ENCODE measurements at places on chromosomes 6 and 20.

- DNase-seq: no peak
These were observed 92.1 kb downstream of the CRYBG1 start for GRCh38 chr6:106452628-106453027.

- DNase-seq: no peak
These were observed 386.5 kb upstream of the ID4 start for GRCh38 chr6:19450651-19451050.

DNA sequence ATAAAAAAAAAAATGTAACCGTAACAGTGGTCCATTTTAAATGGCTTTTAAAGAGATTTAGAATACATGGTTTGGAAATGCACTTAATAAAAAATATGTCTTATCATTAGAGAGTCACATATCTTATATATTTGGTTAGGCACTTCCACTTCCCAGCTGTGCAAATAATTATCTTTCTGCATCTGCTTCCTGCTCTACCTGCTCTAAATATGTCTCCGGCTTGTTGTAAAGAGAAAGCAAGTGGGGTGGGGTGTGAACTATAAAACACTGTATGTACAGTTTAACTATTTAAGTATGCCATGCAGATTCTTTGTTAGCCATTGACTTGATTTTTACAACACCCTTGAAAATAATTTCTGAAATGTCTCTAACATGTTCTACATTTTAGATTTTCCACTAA is 106.3 kb downstream of the NKAIN2 start:
- DNase-seq: peak; percentile 85

DNA sequence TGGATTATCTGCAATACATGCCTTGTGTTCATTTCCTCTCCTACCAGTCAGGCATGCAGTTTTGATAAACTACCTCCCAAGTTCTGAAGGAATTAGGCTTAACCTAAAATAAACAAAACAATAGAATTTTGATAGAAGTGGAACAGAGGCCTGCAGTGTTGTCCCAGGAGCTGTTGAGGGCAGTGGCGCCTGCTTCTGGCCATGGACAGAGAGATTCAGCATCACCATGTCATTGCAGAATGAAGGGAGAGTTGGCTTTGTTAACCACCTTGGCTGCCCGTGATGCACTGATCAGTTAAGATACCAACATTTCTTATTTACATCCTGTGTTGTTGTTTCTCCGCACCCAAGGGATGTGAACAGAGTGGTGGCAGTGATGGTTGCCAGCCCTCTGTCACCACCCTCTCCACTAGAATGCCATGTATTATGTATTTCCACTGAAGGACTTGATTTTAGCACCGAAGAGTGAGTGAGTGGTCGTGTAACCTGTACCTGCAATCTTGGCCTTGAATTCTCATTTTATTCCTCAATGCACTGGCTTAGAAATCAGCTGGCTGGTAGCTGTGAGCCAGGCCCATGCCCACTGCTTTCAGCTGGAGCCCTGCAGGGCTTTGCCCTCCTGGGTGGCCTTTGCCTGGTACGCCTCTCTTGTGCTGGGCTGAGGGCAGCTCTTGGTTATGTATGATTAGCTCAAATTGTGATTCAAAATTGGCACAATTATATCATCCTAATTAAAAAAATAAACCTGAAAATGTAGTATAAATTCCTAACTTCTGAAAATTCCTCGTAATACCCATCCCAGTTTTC is 56.5 kb downstream of the SHLD1 start:
- no peak for DNase-seq

DNA sequence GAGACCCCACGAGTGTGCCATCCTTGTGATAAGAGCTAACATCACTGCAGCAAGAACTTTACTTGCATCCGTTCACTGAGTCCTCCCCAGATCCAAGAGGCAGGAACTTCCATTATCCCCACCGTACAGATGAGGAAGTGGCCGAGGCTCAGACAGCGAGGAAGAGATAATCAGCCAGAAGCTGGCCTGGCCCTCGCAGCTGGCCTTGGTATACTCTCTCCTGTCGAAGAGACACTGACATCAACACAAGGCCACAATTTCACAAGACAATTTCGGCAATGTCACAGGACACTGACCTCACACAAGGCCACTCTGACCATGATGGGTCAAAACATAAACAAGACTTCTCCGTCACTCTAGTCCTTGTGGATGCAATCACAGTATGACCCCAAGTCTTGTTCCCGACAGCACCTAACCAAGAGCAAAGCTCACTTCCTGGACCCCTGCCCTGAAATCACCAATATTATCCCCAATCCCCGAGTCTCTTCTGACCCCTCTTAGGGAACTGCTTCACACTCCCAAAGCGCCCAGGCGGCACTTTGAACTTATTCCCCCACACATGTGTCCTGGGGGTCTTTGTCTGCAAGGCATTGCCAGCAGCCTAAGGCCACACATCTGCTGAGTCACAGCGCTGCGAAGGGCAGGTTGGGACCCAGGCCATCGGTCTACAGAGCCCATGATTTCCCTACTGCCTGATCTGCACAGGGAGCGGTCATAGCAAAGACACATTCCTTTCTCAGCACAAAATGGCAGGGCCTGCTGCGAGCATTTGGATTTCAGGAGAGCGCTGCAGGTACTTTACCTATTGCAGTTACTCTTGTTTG is 14.8 kb upstream of the VAPB start:
- no peak for DNase-seq

GRCh38 chr6:15410752-15411151 is 164.9 kb downstream of the JARID2 start:
- no peak for DNase-seq

DNA sequence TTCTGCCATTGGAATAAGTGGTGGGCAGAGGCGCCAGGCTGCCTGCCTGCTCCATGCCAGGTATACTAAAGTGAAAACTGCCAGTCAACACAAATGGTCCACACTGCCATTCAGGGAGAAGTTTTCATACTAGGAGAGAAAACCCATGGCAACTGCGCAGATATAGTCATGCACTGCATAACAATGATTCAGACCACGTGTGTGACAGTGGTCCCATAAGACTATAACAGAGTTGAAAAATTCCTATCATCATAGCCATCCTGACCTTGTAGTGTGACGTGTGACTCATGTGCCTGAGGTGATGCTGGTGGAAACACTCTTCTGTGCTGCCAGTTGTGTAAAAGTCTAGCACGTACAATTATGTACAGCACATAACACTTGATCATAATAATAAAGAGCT is 25.1 kb downstream of the ZC3H12D start:
- no peak for DNase-seq

- DNase-seq: no peak
These were observed 43.6 kb downstream of the NTSR1 start for GRCh38 chr20:62752181-62752670.

- no peak for DNase-seq
These were observed 4.6 kb downstream of the PTPRK start for GRCh38 chr6:128515550-128516513.

- peak; percentile 85 for DNase-seq
These were observed 168.7 kb upstream of the PRSS16 start for GRCh38 chr6:27078734-27079357.

DNA sequence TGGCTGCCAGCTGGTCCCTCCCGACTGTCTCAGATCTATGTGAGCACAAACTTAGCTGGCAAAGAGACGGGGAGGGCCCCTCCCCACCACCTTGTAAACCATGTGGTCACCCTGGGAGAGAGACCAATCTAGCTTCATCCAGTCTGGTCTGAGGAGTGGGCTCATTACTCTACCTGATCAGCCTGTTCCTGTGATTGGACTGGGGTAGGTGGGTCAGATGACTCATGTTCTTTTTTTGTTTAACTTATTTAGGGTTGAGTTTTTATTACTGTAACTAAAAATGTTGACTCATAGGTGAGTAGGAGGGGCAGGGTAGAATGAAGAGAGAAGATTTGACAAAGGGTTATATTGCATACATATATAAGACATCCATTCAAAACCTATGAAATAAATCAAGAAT is 4.7 kb downstream of the GSTA4 start:
- DNase-seq: no peak

DNA sequence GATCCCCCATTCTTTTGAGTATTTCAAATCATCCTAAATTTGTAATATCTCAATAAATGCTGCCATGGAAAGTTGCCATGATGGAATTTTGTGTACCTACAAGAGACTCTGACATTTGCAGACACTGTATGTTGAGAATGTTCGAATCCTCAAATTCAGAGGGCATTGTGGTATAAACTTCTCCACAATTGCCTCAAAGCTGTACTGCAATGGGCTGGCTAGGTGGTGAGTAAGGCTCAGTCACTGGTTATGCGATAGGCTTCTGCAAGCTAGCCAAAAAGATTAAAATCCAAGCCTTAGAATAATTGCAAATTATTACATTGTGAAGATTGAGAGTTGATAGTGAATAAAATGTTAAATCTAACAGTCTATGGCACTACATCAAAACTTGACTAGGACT is 130.2 kb upstream of the CEP162 start:
- DNase-seq: no peak

DNA sequence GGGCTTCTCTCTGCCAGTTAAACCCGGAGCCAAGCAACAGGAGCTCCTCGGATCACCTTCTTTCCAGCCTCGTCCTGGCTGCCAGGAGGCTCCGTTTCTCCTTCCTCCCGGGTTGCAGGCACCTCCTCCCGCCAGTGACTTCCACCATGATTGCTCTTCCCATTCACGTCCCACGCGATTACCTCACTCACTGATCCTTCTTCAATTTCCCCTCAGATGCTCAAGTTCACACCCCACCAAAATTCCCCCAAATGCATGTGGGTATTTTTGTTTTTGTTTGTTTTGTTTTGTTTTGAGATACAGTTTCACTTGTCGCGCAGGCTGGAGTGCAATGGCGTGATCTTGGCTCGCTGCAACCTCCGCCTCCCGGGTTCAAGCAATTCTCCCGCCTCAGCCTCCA is 25.1 kb downstream of the KCNQ2 start:
- DNase-seq: no peak

GRCh38 chr20:57614490-57615444 is 5.5 kb downstream of the ZBP1 start:
- no peak for DNase-seq

DNA sequence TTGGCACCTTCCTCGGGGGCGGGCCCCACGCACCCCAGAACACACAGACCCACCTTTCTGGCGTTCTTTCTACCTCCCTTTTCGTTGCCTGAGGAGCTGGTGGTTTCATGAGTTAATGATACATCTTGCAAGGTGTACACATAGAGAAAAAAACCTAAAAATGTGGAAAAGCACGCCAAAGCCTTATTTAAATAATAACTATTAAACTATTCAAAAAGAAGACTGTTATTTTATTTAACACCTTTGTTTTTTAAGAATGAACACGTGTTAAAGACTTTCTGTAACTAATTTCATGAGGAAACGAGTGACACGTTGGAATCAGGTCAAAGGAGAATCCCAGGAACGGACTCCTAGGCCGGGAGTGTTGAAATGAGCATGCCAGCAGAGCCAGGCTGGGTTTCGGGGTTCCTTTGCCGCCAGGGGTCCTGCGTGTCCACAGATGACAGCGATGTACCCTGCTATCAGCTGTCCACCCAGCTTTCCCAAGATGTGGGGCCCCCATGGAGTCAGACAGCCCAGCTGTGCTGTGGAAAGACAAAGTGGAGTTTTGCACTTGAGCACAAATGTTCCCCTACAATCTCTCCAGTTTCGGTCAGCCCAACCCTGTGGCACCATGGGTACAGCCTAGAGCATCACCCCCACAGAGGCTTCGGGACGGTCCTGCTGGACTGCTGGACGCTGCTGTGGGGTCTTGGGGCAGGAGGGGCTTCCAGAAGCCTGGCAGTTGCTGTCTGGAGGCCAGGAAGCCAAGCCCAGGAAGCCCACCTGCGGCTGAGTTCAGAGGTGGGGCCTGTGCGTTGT is 16.1 kb downstream of the SLC17A9 start:
- no peak for DNase-seq
